Tongue (tissue), 3 donors: ENCODE measurements at places on chromosomes 1 and 21.

GRCh38 chr1:164855716-164856329, 296.8 kb downstream of the PBX1 start:
- no peak for DNase-seq

GRCh38 chr1:245246433-245246832, 91.6 kb downstream of the KIF26B start:
- no peak for DNase-seq

- no peak for DNase-seq
Observed at GRCh38 chr1:58006421-58007046, 540.0 kb downstream of the OMA1 start.

DNA sequence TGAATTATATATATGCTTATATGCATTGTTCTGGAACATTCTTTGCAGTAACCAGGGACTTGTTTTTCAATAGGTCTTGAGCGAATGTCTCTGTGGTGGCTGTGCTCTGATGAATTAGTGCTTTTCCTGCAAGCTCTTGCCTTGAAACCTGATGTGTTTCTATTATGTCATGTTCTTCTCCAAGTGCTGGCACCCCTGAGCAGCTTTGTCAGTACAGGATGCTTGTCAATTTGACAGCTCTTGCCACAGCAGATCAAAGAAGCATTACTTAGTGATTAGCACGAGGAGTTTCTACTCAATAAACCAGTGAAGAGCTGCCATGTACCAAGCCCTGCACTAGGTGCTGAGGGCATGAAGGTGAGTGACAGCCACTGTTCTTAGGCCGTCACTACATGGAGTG, 171.9 kb downstream of the PRDM2 start:
- no peak for DNase-seq

GRCh38 chr21:43815107-43815613, 25.8 kb downstream of the RRP1 start:
- DNase-seq, result no peak

DNA sequence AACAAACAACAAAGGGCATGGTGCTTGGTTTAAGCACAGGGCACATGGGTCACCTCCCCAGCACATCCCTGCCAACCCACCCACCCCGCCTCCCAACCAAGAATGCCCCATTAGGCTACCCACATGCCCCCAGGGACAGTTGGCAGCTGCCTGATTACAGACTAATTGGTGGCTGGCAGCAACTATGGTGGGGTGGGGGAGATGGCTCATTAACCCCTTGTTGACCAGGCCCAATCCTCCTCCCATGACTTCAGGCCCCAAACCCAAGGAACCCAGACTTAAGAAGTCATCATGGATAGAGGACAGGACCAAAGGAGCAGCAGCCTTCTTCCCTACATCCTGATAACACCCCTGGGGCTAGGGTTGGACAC, 1.3 kb downstream of the RIMS3 start:
- DNase-seq, result no peak

DNA sequence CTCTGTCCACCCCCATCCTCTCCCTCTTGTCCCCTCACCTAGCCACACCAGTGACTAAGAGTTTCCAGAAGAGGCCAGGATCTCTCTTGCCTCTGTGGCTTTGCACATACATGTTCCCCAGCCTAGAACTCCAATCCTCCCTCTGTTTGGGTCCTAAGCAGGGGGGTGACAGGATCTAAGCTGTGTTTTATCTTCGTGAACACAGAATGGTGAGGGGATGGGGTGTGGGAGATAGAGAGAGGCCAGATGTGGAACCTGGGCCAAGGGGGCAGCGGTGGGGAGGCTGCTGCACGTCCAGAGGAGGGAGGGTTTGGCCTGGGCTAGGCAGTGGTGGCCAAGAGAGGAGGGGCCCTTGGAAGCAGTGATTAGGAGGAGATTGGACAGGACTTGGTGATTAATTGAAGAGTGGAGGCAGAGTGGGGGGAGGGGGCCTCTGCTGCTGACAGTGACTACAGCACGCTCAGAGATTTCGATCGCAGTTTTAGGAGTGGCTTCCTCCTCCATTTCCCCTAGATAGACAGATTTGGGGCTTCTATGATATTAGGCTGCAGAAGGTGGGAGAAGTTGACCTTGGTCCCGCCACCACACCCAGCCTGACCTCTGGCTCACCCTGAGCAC, 17.1 kb upstream of the ADGRB2 start:
- no peak for DNase-seq

DNA sequence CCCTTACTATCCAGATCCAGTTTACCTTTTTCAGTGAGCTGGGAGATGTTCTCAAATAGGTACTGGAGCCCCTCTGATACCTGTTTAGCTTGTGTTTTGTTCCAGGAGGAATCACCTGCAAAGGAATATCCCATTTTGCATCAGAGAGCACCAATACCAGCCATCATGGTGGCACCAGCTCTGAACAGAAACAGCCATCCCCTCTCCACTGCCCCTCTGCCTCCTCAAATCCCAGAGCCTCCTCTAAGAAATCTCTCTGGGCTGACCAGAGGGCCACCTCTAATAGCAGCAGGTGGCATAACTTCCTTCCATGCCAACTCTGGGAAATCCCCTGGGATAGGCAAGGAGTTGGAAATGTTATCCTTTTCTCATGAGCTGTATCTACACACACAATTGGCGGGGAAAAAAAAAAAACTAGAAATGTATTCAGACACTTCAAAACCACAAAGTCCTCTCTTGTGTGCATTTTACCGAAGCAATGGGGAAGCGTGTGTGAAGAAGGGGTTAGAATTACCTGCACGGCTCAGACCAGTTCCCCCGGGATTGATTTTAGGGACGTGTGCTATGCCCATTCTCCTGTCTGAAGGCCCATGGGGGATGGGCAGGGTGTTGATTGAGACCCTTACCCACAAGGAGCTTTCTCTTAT, 2.4 kb downstream of the PGLYRP4 start:
- no peak for DNase-seq

DNA sequence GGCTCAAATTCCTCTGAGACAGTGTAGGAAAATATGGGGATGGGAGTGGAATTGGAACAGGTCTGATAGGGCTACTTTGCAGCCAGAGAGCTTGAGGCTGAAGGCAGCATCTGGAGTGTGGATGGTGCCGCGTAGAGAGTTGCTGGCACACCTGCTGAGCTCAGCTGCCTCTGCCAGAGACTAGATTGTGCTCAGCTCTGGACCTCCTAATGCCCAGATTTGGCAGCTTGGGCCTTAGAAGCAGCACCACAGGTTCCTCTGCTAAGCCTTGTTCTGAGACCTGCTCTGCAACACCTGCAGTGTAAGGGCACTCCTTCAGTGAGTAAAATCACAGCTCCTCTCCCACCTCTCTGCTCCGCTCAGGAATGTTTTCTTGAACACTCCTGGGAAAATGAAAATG, 23.3 kb downstream of the ACOT11 start:
- no peak for DNase-seq
